ENCODE measurements at places on chromosomes 4 and X.

DNA sequence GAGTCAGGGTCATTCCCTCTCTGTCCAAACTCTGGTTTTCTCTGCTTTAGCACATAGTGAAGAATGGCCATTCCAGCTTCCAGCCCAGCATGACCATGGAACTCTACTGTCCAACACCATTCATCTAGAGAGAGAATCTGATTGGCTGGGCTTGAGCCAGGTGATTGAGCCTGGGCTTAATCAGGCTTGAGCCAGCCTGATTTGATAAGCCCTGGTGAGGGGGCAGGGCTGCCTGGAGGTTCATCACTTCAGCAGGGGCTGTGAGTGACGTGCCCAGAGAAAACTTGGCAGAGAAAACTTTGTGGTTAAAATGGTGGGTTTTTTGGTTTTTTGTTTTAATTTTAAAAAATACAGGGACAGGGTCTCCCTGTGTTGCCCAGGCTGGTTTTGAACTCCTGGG lies 62.5 kb downstream of the KIAA0232 start:
- DNase-seq = peak; percentile 10

DNA sequence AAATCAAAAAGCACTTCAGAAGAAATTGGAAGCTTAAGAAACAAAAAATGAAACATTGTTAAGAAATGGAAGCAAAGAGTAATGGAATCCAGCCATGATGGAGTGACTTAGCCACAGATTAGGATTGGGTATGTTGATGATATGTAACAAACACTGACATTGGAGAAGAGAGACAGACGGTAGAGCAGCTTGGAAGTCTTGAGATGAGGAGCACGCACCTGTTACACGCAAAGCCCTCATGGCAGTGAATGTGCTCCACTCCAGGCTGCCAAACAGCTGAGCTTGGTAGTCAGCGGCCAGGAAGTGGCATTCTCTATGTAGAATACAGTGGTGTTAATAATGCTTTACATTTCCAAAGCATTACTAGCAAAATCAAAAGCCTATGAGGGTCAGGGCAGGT lies 56.9 kb upstream of the GPRIN3 start:
- DNase-seq = no peak

DNA sequence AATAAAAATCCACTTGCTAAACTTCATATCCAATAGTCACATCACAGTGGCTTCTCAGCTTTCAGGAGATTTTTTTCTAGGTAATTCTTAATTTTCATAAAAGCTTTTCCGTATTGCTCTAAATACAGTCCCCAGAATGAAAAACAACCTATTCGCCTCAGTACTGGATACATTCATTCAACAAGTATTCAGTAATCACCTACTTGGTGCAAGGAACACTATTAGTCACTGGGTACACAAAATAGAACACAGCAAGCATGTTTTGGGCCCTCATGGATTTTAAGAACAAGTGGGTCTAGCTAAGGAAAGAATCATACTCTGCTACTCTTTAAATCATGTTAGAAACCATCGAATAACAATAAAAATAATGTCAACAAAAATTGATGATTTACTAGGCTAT lies 2.8 kb upstream of the BEX3 start:
- no peak for DNase-seq

DNA sequence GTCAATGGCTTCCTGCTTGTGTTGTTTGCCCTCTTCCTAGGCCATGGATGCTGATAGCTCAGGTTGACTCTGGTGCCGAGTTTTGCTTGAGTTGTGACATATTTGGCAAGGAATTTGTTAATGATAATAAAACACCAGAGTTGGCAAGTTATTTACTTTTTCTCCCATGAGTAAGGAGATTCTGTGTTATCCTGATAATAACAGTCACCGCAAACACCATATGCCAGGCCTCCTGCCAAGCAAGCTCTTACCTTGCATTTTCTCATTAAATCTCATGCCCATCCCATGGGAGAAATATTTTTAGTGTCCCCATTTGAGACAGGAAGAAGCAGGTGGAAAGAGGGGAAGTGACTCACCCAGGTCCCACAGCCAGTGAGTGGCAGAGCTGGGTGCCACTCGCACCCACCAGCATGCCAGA lies 67.4 kb upstream of the CLCN4 start:
- DNase-seq = no peak

GRCh38 chr4:64777286-64777685 lies 368.0 kb upstream of the TECRL start:
- no peak for DNase-seq

GRCh38 chrX:84747516-84747915 lies 245.3 kb upstream of the HDX start:
- no peak for DNase-seq

DNA sequence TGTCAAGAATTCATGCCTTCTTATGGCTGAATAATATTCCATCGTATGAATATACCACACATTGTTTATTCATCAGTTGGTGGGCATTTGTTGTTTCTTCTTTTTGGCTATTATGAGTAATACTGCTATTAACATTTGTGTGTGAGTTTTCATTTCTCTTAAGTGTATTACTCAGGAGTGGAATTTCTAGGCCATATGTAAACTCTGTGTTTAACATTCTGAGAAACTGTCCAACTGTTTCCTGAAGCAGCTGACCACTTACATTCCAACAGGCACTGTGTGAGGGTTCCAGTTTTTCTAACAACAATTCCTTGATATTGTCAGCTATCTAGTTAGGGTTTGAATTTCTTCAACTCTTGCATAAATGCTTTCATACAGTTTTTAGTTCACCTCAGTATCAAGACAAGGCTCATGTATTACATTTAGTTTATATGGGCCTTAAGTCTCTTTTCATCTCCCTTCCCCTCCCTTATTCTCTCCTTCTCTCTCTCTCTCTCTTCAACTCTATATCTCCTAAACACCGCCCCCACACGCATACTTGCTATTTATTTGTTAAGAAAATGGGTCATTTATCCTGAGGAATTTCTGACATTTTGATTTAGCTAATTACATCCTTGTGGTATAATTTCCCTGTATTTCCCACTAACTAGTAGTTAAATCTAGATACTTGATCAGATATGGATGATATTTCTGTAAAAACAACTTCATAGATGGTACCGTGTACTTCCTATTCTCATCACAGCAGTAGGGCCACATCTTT lies 77.4 kb downstream of the WDR19 start:
- no peak for DNase-seq

GRCh38 chr4:135204311-135204710 lies 1002.7 kb upstream of the PABPC4L start:
- DNase-seq = peak; percentile 30

DNA sequence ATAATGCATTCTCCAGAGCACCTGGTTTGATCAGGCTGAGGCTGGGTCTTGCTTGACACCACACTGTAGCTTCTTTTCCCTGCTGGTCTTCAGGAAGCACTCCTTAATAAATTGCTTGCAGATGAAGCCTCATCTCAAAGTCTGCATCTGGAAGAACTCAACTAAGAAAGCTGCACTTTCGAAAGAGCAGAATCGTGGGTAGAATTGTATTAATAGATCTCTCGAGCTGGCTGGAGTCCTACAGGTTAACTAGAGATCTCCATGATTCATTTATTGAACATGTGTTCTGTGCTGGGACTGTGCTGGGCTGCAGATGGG lies 152.7 kb downstream of the STK32B start:
- no peak for DNase-seq

GRCh38 chr4:186840771-186841301 lies 117.2 kb upstream of the FAT1 start:
- no peak for DNase-seq

GRCh38 chrX:49972328-49972860 lies 50.0 kb downstream of the CLCN5 start:
- no peak for DNase-seq

GRCh38 chr4:106930522-106930921 lies 105.6 kb downstream of the DKK2 start:
- DNase-seq = no peak

DNA sequence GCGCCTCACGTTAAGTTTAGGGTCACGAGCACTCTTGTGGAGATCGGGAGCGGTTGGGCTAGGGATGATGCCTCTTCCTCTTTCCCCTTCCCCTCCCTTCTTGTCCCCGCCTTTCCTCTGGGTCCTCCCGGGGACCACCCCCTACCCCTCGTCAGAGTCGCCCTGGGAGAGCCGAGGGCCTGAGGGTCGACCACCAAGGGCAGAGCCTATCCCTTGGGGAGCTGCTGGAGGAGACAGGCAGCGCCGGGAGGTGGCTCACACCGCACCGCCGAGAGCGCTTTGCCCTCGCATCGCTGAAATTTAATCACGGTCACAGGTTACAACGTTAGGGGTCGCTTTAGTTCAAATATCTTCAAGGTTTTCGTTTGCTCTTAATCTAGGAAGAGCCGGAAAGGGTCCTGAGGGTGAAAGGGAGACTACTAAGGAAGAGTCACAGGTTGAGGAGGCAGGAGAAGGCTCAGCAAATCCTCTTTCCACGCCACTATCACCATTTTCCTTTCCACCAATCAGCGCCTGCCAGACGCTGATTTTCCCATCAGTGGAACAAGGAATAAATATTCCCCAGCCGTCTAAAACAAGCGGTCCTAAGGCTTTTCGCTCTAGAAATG lies 528 bp upstream of the SNCA start:
- DNase-seq = peak; percentile 18

GRCh38 chrX:67619253-67619652 lies 75.4 kb downstream of the AR start:
- DNase-seq = no peak

GRCh38 chrX:87528487-87528886 lies 10.9 kb downstream of the KLHL4 start:
- DNase-seq = no peak

GRCh38 chr4:17098996-17099395 lies 200.6 kb upstream of the LDB2 start:
- no peak for DNase-seq

GRCh38 chr4:44563496-44563895 lies 87.9 kb downstream of the YIPF7 start:
- no peak for DNase-seq

GRCh38 chr4:150078579-150079080 lies 385 bp downstream of the DCLK2 start:
- no peak for DNase-seq

GRCh38 chr4:120694973-120695372 lies 227.6 kb downstream of the PRDM5 start:
- DNase-seq = no peak

DNA sequence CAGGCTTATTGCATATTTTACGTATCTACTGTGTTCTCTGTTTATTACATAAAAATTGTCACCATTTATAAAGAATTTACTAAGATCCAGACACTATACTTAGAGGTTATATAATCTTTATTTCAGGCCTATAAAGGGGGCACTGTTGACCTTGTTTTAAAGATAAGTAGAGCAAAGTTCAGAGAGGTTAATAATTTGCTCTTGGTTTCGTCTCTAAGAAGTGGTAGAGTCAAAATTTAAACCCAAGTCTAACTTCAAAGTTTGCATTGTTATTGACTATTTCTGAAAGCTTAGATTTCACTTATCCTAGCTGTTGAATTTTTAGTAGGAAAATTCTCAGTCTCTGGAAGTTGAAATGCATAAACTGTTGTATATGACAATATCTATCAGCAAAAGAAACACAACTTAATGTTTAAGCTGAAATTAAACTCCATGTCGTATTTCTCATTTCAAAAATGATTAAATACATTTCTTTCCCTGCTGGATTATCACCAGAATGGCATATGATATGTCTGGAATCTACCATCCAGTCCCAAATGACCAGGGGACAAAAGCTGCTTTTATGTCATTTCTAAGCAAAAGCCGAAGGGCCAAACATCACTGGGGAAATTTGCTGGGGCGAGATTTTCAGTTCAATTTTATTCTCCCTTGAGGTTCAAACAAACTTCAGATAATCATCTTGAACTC lies 138.4 kb downstream of the SLC7A11 start:
- DNase-seq = no peak

DNA sequence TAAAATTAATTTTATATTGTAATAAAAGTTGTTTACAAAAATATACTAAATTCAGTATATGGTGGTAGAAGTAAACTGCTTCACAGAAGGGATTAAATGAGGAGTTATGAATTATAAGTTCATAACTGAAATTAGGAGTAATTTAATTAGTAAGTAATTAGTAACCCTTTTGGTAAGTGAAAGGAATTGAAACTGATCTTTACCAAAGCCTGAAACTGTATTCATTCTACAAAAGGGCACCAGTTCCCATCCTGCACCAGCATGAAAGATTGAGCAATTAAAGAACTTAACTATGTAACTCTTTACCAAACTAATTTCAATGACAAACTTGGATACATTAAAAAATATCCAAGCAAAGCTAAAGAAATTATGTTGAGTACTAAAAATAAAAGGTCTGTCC lies 8.2 kb downstream of the MED14 start:
- no peak for DNase-seq

- DNase-seq = no peak
Measured at GRCh38 chr4:107915220-107915619, 16.1 kb upstream of the CYP2U1 start.

Measured in ELF-1 (cell line).